ENCODE measurements at places on chromosomes 16 and 17.

DNA sequence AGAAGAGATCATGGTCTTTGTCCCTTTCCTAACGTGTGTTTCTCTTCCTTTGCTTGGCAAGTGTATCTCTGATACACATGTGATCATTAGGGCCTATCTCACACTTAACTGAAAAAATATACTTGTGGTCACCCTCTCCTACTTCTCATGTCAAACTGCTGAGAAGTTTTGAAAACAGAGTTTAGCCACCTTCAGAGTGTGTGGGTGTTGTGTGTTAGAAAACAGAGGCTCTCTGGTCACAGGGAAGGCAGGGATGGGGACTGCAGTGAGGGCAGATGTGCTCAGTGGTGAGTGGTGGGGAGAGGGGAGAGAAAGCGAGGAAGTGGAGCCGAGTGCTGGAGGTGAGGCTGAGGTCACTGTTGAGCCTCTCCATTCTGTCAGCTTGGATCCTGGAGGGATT lies 29.4 kb downstream of the GRB7 start:
- DNase-seq: no peak

DNA sequence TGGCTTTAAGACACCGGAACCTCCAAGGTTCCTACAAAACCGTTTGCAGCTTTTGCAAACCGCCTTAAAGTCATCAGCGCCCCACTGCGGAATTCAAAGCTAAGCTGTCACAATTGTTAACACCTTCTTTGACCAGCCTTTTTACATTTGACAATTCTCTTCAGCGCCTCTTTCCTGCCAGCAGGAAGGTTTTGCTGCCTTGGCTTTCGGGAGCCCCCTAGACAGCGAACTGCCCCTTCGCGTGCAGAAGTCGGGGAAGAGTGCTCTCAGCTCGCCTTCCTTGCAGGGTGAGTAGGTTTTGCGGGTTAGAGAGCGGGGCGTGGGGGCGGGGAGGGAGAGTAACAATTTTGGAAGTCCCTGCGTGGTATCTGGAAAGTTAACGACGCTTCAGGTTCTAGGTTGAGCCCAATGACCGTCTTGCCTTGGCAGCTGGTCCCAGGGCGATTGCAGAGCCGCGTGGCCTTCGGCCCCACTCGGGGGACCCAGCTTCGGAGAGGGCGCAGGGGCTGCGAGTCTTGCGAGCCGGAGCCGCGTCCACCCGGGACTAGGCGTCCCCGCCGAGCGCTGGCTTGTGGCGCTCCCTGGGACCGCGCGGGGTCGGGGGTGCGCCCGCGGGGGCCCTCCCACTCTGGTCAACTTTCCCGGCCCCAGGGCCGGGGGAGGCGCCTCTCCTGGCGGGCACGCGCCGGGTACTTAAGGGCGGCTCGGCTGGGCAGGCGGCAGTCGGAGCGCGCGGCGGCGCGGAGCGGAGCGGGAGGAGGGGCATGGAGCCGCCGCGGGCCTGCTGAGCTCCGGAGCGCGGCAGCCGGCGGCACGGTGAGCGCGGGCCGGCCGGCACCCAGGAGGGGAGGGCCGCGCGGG lies at the start of gene HAS3:
Gene HAS3 (plus strand): TSS at position 153 of the 861 bp plus-strand sequence. CDS start 3,743 bp downstream, outside the sequence.
- peak; percentile 55 for DNase-seq

DNA sequence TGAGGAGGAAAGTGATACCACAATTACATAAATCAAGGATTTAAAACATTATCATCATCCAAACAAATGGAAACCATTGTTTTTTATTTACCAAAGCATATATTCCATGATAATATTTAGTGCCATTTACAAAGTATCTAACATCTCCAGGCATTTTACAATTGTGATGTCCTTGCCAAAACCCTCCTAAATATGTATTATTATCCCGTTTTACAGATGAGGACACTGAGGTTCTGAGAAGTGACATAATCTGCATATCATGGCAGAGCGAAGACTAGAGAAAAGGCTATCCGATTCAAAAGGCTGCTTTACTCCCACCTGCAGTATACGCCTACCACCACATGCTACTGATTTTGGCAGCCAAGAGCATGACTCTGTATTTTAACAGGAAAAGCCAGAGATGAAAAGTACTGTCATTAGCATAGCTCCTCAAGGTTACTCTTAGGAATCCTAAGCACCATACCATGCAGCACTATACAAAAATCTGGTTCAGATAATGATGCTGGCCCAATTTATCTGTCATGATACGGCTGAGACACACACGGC lies 301.4 kb downstream of the CA10 start:
- no peak for DNase-seq

DNA sequence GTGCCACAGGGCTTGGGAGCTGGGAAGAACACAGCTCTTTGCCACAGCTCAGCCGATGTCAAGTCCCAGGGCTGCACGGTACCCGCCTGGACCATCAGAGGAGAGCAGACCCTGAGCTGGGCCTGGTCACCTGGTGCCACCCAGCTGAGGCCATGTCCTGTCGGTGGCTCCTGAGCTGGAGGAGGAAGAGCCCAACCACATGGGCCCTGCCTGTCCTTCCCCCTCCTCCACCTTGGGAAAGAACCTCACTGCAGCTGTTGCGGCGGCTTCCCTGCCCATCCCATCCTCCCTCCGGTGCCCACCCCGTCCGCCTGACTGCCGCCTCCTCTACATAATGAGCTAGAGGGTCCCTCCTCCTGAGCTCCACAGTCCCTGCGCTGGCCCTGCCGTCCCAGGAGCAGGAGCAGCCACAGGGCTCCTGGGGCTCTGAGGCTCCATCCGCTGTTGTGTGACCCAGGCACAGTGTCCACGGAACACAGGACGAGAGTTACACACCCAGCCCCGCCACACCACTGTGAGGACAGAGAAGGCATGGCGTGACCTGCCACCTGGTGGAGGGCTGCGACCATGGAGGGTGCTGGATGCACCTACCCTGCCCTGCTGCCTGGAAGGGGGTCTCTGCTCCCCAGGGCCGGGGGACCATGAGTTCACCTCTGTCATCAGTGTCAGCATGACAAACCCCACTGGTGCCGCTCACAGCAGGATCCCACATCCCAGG lies 21.4 kb upstream of the CHMP6 start:
- peak; percentile 46 for DNase-seq

DNA sequence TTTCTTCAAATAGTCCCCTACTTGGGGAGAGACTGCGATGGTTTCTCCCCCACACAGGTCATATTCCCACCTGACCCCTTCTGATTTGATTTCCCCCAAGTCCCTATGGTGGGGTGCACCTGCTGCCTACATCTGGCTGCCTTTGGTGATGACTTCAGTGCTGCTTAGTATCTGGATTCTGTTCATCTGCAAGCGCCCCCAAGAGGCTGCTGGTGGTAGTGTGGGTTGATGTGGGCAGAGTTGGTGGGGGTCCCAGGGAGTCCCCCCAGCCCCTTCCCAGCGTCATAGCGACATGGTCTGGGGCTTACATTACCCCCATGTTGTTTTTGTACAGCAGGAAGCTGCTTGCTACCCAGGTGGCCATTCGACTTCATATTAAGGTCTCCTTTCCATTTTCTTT lies 99.2 kb downstream of the NTN1 start:
- no peak for DNase-seq

- DNase-seq: no peak
Observed at GRCh38 chr17:81923302-81924260, 4.0 kb downstream of the MAFG start.

DNA sequence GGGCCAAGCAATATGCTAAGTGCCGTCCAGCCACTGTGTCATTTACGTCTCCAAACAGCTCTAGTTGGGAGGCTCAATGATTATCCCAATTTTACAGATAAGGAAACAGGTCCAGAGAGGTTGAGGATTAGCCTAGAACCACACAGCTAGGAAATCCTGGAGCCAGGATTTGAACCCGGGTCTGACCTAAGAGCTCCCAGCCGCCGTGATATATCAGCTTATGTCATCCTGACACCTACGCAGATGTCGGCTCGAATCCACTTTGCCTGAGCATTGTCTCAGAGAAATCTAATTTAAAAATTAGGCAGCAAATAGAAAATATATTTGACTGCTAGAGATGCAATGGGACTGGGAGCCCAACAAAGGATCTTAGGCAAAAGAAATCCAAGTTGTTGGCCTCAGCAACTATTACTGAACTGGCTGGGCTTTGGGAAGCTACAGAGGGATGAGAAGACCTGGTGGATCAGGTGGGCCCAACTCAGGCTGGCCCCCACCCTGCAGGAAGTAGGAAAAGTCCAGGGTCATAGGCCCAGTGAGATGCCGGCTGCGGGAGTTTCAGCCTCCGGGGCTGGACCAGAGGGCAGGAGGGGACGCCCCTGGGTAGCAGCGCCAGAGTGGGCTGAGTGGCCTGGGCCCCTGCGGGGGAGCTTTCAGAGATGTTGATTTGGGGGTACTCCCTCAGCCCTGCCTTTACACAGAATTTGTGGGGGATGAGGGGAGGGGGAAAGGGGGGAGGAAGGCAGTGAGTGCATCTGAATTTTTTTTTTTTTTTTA lies 35.1 kb upstream of the IL21R start:
- DNase-seq: no peak

- peak; percentile 67 for DNase-seq
Observed at GRCh38 chr16:50652836-50653425, 28.2 kb downstream of the SNX20 start.

- DNase-seq: no peak
Observed at GRCh38 chr17:73998653-73999645, 204.5 kb upstream of the RPL38 start.

- no peak for DNase-seq
Observed at GRCh38 chr16:52544703-52545102, 2.2 kb downstream of the TOX3 start.

- no peak for DNase-seq
Observed at GRCh38 chr16:86037999-86038925, 139.3 kb downstream of the IRF8 start.

GRCh38 chr16:46859719-46860152 lies 24.4 kb upstream of the GPT2 start:
- no peak for DNase-seq

- DNase-seq: no peak
Observed at GRCh38 chr16:86566601-86566965, at the start of gene FOXC2. Gene FOXC2 (plus strand): TSS chr16:86566829. CDS start chr16:86567336, 507 bp downstream.

DNA sequence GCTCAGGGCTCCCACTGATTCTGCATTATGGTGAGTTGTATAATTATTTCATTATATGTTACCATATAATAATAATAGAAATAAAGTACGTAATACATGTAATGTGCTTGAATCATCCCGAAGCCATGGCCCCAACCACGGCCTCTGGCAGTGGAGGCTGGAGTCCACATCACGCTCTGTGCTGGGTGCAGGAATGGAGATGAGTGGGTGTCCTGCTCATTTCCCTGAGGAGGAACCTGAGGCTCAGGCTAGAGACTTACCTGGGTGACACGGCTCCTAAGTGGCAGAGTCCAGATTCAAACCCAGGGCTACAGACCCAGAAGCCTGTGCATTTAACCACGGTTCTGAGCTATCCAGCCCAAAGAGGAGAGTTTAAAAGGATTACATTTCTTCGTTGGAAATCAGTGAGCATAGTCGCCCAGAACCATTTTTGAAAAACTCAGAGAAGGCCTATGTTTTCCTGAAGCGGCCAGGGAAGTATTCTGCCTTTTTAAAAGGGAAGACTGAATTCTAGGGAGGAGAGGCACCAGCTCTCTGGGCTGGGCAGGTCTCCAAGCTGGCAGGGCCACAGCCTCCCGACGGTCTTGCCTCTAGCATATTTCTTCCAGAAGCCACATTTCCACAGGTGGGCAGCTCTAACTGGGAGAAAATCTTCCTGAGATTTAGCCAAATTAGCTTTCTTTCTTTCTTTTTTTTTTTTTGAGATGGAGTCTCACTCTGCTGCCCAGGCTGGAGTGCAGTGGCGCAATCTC lies 6.7 kb downstream of the IL4R start:
- DNase-seq: no peak

DNA sequence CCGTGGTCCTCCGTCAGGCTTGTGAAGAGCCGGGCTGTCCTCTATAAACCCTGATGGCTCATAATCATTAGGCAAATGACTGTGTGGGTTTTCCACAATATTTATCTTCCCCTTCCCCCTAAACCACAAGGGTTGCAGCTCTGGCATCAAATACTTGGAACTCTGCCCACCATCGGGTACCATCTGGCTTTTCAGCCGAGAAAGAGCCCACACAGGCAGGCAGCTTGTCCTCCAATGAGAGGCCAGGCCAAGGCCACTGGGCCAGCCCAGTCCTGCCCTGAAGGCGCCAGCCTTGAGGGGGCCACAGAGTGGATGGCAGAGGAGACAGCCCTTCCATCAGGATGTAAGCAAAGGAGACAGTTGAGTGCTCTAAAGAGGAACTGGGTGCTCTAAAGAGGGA lies 31.8 kb upstream of the NAT9 start:
- peak; percentile 99 for DNase-seq

DNA sequence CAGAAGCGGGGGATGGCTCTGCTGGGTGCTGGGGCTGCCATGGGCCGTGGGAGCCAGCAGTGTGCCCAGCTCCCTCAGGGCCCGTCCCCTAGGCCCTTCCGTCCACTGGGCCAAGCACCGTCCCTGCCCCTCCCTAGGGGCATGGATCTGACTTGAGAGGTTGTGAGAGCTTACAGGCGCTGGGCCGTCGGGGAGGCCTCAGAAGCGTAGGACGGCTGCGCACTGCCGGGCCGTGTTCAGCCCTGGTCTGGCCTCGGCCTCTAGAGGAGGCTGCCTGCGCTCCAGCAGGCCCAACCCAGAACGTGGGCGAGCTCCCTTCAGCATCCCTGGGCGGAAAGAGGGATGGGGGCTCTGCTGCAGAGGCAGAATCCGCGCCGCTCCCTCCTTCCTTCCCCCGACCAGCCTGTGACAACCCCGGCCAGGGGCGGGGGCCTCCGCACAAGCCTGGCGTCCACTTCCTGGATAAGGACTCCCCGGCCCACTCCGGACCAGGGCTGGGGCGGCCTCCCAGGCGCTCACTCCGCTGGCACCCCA lies 685 bp upstream of the MPG start:
- DNase-seq: no peak

DNA sequence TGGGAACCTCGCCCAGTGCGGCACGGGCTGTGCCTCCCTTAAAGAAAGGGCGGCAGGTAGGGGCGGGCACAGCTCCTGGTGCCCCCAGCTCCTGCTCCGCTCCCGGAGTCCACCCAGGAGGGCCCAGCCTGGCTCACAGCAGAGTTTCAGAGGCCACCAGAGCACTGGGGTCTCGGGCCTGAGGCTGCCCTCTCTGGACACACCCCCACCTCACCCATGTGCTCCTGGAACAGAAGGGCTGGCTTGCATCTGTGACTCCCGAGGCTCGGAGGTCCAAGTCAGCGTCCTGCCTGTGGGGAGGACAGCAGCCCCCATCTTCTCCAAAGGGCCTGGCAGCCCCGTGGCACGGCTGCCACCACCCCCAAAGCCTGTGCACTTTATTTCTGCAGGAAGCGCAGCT lies 62.7 kb downstream of the RBFOX3 start:
- DNase-seq: no peak

- no peak for DNase-seq
Observed at GRCh38 chr17:40020146-40020545, 4.9 kb downstream of the CSF3 start.

- peak; percentile 46 for DNase-seq
Observed at GRCh38 chr16:85152414-85153030, 40.2 kb upstream of the CIBAR2 start.

- no peak for DNase-seq
Observed at GRCh38 chr16:88705076-88705684, 1.0 kb downstream of the RNF166 start.

GRCh38 chr17:16918443-16918842 lies 53.5 kb downstream of the TNFRSF13B start:
- DNase-seq: no peak

DNA sequence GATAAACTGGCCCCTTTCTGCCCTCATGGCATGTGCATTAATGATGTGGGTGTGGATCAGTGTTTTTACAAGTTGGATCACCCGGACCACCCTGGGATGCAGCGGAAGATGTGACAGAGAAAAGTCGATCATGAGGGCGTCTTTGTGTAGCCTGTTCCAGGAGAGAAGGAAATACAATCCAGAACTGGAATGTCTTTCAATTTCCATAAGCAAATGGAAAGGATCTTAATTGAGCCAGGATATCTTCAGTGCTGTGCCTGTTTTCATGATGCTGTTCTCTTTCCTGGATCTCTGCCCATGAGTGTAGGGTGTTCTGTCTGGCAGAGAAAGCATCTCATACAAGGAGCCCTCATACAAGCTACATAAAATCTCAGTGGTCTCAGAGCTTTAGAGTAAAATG lies 481.4 kb downstream of the XYLT1 start:
- no peak for DNase-seq
